ENCODE measurements at places on chromosomes 7 and 10. TPM values are rescaled to one million over a fixed set of nuclear protein-coding genes. Genes with fewer than 3 reads are reported as not detected.

GRCh38 chr7:135845415-135846075 is 96.9 kb upstream of the FAM180A start:
- DNase-seq, result peak; percentile 25

- DNase-seq, result peak; percentile 60
Observed at GRCh38 chr10:110528224-110528996, 30.7 kb downstream of the DUSP5 start.

DNA sequence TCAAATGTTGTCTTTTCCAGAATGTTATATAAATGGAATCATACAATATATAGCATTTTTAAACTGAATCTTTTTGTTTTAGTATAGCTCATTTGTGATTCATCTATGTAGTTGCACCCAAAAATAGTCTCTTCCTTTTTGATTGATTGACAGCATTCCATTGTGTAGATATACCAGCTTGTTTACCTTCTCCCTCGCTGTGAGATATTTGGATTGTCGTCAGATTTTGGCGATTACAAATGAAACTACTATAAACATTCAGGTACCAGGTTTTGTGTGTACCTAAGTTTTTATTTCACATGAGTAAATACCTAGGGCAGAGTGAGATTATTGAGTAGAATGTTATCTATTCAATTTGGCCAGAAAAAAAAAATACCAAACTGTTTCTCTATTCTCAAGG is 584.7 kb upstream of the SORCS1 start:
- DNase-seq, result no peak

The PRKAG2 gene
- 19.5 TPM for total RNA-seq

The PKD2L1 gene
- total RNA-seq, result not detected

Measured in GM23248 (cell line).